Left ventricle myocardium inferior (tissue), 1 donor: ENCODE measurements at places on chromosomes 6 and 20. TPM values are rescaled to one million over a fixed set of nuclear protein-coding genes. Genes with fewer than 3 reads are reported as not detected.

Gene MRPS18A
- total RNA-seq = 41.8 TPM

Gene EFCAB8
- not detected for total RNA-seq

Gene GABRR1
- total RNA-seq = not detected

- H3K4me3 ChIP-seq = peak overlapping the region; percentile 94
- H3K4me1 ChIP-seq = peaks cover 61% of the 10 kb centered on the region
- H3K27me3 ChIP-seq = no peaks in the 10 kb centered on the region
- peak overlapping the region; percentile 99 for H3K27ac ChIP-seq
- H3K36me3 ChIP-seq = peaks cover 8% of the 10 kb centered on the region
- peak; percentile 44 for DNase-seq
Measured at GRCh38 chr20:50191544-50192363, 1.1 kb downstream of the CEBPB start.

DNA sequence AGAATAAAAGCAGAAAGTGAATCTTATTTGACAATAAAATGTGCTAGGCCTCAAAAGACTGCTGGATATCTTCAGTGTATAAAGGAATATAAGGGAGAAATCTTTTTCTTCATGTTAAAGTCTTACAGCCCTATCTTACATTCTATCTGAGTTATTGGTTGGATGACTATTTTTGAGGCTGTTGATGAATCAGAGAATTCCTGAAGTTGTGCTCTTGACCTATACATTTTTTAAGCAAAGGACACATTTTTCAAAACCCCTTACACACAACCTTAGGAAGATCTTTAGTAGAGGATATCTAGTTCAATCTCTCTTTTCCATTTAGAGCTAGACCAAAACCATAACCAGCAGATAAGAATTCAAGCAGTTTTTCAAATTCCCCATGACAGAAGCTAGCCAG, 10.9 kb upstream of the CGA start:
- H3K27me3 ChIP-seq = no peaks in the 10 kb centered on the region
- DNase-seq = no peak
- no peak overlapping the region for H3K27ac ChIP-seq
- no peaks in the 10 kb centered on the region for H3K36me3 ChIP-seq
- peaks cover 5% of the 10 kb centered on the region for H3K4me1 ChIP-seq

DNA sequence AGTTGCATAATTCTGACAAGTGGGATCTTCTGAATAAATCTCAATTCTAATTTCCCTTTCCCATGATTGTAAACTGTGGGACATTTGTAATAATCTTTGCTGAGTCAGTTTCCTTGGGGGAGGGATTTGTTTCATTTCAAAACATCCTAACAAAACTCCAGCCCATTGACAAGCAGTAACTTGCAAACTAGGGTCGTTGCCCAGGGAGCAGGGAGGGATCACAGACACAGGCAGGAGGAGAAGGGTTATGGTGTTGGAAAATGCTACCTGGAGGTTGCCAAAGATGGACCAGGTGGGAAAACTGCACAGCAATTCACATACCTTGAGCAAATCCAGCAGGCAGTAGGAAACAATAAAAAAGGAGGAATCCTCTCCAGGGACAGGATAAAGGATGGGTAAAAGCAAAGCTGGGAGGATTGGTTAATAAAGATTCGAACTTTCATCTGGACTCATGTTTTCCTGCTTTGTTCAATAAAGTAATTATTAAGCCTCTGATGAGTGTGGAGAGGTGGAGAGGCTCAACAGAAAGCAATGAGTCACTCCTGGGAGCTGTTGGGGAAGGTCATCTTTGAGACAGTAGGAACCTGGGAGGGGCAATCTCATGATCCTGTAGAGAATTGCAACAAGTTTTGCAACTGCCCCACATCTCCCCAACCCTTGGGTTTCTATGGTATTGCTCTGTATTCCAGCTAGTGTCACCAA, 87.3 kb upstream of the AKIRIN2 start:
- H3K36me3 ChIP-seq = no peaks in the 10 kb centered on the region
- no peak overlapping the region for H3K4me3 ChIP-seq
- DNase-seq = no peak
- H3K27me3 ChIP-seq = no peaks in the 10 kb centered on the region
- H3K4me1 ChIP-seq = peaks cover 5% of the 10 kb centered on the region

DNA sequence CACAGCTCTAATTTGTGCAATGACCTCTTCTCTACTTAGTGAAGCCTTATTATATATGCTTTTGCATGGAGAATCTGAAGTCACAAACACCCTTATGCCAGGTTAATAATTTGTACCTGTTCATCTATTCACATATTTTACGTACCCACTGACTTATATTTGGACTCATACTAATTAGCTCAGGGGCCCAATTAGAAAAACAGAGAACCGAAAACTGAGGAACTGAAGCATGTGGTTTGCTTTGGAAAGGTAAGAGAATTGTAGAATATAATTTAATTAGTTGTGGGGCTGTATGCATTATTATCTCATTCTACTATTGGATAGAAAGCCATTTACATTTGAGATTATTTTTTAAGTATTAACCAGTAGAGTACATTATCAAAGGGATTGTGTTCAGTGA, 805.9 kb upstream of the CITED2 start:
- H3K27ac ChIP-seq = no peak overlapping the region
- H3K4me1 ChIP-seq = no peaks in the 10 kb centered on the region
- no peaks in the 10 kb centered on the region for H3K27me3 ChIP-seq

- H3K27ac ChIP-seq = no peak overlapping the region
- DNase-seq = no peak
- peaks cover 15% of the 10 kb centered on the region for H3K27me3 ChIP-seq
- no peaks in the 10 kb centered on the region for H3K36me3 ChIP-seq
- H3K4me3 ChIP-seq = no peak overlapping the region
Measured at GRCh38 chr20:1840817-1841553, 54.2 kb upstream of the SIRPA start.

GRCh38 chr6:51398064-51398705, 579.5 kb downstream of the TFAP2B start:
- H3K27ac ChIP-seq = no peak overlapping the region
- no peak overlapping the region for H3K4me3 ChIP-seq
- H3K4me1 ChIP-seq = no peaks in the 10 kb centered on the region
- no peak for DNase-seq
